Stimulated activated CD4-positive, alpha-beta T cell treated with anti-CD3 and anti-CD28 coated beads, Interleukin-12 subunit alpha, Interleukin-12 subunit beta, amount 100 ng/mL, for 48 hours (primary cell): ENCODE measurements at places on chromosomes 3 and 15.

- DNase-seq: no peak
Observed at GRCh38 chr15:64224511-64224910, 61.7 kb upstream of the PPIB start.

DNA sequence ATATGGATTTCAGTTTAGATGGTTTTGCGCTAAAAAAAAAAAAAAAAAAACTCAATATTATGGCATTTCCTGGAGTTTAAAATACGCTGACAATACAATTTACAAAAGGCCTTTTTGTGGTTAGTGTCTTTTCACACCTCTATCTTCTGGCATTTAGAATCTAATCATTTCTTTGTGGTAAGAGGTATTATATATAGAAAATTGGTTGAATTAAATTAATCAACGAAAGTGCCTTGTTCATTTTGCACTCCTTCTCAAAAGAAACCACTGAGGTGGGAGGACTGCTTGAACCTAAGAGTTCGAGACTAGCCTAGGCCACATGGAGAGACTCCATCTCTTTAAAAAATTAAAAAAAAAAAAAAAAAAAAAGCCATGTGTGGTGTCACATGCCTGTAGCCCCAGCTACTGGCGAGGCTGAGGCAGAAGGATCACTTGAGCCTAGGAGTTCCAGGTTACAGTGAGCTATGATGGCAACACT, 90.0 kb upstream of the ICE2 start:
- no peak for DNase-seq

- no peak for DNase-seq
Observed at GRCh38 chr15:81895723-81896122, 150.1 kb downstream of the MEX3B start.

DNA sequence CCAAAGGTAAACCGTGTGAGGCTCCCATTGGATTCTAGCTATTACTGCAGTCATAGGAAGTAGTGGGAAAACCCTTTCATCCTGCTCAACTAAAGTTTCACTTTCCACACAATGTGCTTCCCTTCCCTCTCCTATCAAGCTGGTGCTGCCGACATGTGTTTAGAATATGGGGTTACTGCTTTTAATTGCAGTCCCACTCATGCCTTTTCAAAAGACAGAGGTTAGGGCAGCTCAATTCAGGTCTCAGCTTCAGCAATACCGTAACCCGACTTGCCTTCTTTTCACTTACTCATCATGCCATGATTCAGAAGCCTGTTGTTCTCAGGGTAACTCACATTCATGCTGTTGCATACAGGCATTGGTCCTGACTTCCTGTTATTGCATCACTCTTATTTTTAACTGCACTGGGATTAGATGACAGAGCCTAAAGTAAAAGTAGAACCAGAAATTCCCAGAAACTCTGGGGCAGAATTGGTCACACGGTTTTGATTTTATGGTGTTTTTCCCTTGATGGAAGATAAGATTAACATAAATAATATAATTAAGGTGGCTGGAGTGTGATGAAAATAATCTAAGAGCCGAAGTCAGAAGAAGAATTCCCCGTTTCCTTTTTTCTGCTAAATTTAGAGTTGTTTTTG, 45.7 kb downstream of the C2CD4B start:
- peak; percentile 42 for DNase-seq

GRCh38 chr3:147311716-147312115, 94.6 kb downstream of the ZIC4 start:
- DNase-seq: no peak

DNA sequence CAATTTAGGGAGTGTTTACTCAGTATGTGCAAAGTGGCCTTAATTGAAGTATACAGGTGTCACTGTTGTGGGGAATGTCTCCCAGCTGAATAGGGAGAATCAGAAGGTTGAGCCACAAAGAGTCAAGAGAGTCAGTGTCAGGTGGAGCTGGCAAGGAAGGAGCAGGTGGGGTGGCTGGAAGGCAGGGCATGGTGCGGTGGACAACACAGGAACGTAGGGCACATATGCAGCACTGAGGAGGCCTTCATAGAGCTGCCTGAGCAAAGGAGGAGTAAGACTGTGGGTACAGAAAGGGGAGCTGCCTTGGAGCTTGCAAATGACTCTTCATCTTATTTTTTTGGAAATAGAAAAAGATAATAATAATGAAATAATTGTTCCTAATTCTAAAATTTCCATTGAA, 20.0 kb downstream of the ARHGEF3 start:
- no peak for DNase-seq

DNA sequence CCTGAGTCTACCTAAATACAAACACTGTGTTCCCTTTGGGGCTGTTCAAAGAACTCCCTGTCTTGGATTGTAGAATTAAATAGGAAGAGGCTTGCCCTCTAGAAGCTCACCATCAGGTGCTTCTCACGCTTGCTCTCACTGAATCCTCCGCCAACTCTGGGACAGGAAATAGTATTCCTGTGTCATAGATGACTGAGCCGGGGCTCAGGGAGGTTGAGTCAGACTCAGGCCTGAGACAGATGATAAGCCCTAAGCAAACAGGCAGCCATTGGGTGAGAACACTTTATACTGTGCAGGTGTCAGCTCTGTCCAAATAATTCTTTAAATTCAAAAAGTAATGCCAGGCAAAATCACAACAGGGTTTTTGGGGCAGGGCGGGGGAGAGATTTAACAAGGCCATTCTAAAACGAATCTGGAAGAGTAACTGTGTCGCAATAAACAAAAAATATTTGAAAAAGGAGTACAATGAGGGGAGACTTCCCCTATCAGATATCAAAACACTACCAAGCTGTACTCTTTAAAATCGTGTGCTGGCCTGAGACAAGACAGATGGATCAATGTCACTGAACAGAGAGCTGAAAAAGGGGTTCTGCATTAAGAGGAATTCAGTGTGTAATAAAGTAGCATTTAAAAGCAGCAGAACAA, 59.0 kb downstream of the EPHB3 start:
- no peak for DNase-seq

DNA sequence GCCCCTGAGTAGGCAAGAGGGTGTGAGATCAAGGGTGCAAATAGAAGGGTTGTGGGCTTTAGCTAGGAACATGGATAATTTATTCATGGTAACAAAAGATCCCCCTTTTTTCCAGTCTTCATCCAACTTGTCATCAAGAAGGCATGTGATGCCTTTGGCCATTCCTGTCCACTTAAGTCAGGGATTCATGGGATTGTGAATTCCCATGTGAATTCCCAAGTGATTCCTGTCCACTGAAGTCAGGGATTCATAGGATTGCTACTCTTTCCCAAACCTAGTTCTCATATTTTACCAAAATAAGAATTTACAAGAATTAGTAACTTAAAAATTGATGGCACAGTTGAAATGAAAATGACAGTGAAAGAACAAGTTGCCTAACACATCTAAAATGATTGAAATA, 40.8 kb downstream of the HMG20A start:
- no peak for DNase-seq

DNA sequence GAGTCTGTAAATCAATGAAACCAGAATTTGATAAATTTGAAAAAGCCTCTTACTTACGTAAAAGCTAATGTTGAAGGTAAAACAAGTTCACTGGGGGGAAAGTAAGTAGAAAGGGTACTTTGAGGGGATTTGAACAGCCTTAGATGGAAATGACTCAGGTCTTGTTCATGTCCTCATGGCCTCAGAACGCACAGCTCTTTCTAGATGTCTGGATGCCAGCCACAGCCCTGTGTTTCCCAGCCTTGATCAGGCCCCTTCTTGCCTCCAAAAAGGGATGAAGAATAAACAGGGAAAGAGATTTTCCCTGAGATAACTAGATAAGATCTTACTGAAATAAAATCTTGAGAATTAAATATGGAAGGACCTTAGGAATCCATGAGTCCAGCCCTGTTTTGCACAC, 237.1 kb upstream of the GOLGA6L4 start:
- no peak for DNase-seq

GRCh38 chr3:193114431-193115340, 126.3 kb upstream of the PLAAT1 start:
- DNase-seq: no peak

- no peak for DNase-seq
Observed at GRCh38 chr3:186315581-186316354, 46.3 kb downstream of the DGKG start.

- DNase-seq: no peak
Observed at GRCh38 chr3:156516961-156517360, 38.0 kb downstream of the SSR3 start.

GRCh38 chr3:52552089-52552488, 15.7 kb downstream of the UQCC5 start:
- DNase-seq: no peak

- DNase-seq: no peak
Observed at GRCh38 chr15:46461416-46461815, 826.6 kb downstream of the SQOR start.

GRCh38 chr3:197997936-197998335, 37.9 kb downstream of the LMLN start:
- DNase-seq: no peak

DNA sequence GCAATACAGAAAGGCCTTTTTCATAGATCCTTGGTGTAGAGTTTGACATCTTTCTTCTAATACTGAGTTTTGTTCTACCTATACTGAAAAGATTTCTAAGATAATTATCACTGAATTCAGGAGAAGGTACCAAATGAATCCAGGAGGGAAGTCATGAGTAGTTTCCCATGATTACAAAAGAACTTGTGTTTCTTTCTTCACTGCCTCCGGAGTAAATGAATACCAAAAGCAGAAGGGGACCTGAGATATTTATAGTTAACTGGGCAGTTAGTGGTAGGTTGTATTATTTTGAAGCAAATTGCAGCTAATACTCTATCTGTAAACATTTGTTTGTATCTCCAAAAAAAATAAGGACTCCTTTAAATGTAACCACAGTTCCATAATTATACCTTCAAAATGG, 175.4 kb downstream of the SUCNR1 start:
- no peak for DNase-seq

- DNase-seq: no peak
Observed at GRCh38 chr15:66646799-66647198, 55.2 kb upstream of the SMAD6 start.

- DNase-seq: no peak
Observed at GRCh38 chr15:60122691-60123090, 118.6 kb downstream of the FOXB1 start.

DNA sequence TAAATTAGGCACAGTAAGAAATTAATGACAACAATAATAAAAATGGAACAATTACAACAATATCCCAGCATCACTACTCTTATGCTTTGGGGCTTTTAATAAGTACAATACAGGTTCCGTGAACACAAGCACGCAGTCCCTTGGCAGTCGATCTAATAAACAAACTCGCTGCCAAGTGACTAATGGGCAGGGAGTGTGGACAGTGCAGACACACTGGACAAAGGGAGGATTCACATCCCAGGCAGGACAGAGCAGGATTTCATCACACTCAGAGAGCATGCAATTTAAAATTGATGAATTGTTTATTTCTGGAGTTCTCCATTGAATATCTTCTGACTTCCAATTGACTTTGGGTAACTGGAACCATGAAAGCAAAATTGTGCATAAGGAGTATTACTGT, 524.1 kb upstream of the CFAP20DC start:
- no peak for DNase-seq

- no peak for DNase-seq
Observed at GRCh38 chr3:9765865-9766264, 3.9 kb downstream of the CAMK1 start.

- DNase-seq: no peak
Observed at GRCh38 chr3:154872074-154872473, 208.0 kb upstream of the MME start.

DNA sequence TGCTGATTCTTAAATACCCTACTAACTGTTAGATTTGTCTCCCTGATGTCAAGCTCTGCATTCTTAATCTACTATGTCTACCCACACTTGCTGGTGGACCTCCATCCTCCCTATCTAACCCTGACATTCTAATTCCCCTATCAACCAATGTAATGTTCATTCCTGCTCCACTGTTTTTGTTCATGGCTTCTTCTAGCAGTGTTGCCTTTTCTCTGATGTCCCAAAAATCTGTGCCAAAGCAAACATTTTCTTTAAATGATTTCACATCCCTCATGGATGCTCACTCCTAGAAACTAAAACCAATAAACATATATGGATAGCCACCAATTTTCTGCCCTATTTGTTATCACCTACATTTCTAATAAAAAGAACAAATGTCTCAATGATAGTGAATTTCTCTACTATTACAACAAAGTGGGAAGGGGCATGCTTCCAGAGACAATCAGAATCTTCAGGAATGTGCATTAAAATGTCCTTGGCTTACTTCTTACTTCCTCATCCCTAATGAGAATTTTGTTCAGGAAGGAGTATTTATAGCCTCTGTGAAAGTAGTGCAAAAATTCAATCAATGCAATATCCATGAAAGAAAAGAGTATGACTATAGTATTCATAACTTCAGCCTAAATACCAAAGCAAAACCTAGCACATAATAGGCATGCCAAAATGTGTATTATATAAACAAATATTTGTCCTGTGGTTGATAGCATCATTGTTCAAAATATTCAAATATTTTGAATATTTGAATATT, 273.3 kb downstream of the ZNF385D start:
- no peak for DNase-seq

- no peak for DNase-seq
Observed at GRCh38 chr3:11498646-11499045, 145.1 kb downstream of the VGLL4 start.

GRCh38 chr15:32641517-32642059, at the start of gene SCG5:
SCG5 (plus strand) TSS chr15:32641710; CDS start chr15:32643593, 1,883 bp downstream.
- DNase-seq: no peak

- DNase-seq: no peak
Observed at GRCh38 chr15:91348752-91349500, 248.9 kb downstream of the SV2B start.

- DNase-seq: peak; percentile 12
Observed at GRCh38 chr15:51380999-51381806, 39.7 kb downstream of the GLDN start.

DNA sequence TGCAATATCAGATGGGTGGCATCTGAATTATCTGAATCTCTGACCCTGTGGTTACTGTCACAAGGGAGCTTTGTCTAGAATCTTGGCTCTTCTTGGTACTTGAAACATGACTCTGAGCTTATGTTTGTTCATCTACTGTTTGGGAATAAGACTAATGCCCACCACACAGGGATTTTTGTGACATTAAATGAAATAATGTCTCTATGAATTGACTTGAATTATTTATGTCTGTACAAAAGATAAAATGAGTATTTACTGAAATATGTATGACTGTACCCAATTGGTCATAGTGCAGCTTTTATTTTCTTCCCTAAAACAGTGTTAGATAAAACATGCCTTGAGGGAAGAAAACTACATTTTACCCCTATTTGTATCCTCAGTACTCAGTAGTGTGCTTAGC, 87.9 kb upstream of the ZPLD1 start:
- DNase-seq: no peak

- no peak for DNase-seq
Observed at GRCh38 chr3:40255532-40255931, 54.0 kb upstream of the EIF1B start.

GRCh38 chr15:67201136-67201535, 53.3 kb downstream of the AAGAB start:
- no peak for DNase-seq
